ENCODE measurements at places on chromosomes 7 and 10.

GRCh38 chr10:128908499-128908898 lies 558.5 kb upstream of the MGMT start:
- DNase-seq = no peak
- H3K4me3 ChIP-seq = no peak overlapping the region
- H3K27me3 ChIP-seq = no peaks in the 10 kb centered on the region
- no peak overlapping the region for H3K27ac ChIP-seq

- peaks cover 8% of the 10 kb centered on the region for H3K27me3 ChIP-seq
- no peak overlapping the region for H3K27ac ChIP-seq
- DNase-seq = no peak
- peaks cover 29% of the 10 kb centered on the region for H3K4me1 ChIP-seq
- H3K4me3 ChIP-seq = no peak overlapping the region
- no peaks in the 10 kb centered on the region for H3K36me3 ChIP-seq
Observed at GRCh38 chr10:88115407-88115806, 252.0 kb downstream of the PTEN start.

DNA sequence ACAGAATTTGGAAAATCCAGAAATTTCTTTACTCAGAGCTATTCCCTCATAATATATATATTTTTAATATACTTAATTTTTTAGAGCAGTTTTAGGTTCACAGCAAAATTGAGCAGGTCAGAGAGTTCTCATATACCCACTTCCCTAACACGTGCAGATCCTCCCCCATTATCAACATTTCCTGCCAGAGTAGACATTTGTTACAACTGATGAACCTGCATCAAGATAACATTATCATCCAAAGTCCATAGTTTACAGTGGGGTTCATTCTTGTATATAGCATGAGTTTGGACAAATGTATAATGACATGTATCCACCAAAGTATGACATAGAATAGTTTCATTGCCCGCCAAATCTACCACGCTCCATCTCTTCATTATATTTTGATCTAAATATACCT lies 170.0 kb downstream of the PTEN start:
- no peaks in the 10 kb centered on the region for H3K27me3 ChIP-seq
- H3K4me1 ChIP-seq = peaks cover 11% of the 10 kb centered on the region
- DNase-seq = no peak

GRCh38 chr10:76138906-76139305 lies 707.5 kb downstream of the LRMDA start:
- DNase-seq = no peak
- no peak overlapping the region for H3K27ac ChIP-seq
- H3K27me3 ChIP-seq = no peaks in the 10 kb centered on the region

DNA sequence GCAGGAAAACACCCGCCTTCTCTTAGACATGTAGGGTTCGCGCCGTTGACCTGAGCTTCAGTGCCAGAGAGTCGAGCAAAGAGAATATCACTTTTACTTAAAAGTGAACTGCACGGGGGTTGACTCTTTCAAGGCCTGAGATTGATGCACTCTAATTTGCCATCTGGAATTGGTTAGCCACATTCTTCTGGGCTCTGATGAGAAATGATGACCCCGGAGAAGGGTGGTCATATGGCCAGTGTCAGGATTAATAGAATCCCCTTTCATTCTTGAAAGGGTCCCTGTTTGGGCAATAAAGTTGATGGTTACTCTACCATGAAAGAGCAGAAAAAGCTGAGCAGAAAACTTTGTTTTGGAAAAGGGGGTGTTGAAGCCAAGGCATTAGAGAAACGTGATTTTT lies 31.2 kb downstream of the GRK5 start:
- H3K4me3 ChIP-seq = no peak overlapping the region
- peaks cover 41% of the 10 kb centered on the region for H3K4me1 ChIP-seq
- H3K36me3 ChIP-seq = peaks cover 3% of the 10 kb centered on the region
- no peak overlapping the region for H3K27ac ChIP-seq

- H3K27ac ChIP-seq = no peak overlapping the region
- DNase-seq = no peak
- peaks cover 37% of the 10 kb centered on the region for H3K27me3 ChIP-seq
- H3K4me3 ChIP-seq = no peak overlapping the region
- no peaks in the 10 kb centered on the region for H3K36me3 ChIP-seq
- peaks cover 5% of the 10 kb centered on the region for H3K4me1 ChIP-seq
Observed at GRCh38 chr7:47579458-47579857, 2.5 kb downstream of the TNS3 start.

DNA sequence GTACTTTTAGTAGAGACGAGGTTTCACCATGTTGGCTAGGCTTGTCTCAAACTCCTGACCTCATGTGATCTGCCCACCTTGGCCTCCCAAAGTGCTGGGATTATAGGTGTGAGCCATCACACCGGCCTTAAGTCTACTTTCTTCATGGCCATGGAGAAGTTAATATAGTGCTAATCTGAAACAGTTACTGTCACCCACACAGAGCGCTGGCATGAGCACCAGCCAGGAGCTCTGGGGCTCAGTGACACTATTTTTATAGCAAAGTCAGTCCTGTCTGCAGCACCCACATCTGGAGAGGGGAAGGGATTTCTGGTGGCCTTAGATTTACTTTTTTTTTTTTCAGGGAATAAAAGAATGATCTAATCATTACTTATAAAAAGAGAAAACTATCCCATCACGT lies 21.3 kb downstream of the DNAJC12 start:
- H3K4me3 ChIP-seq = no peak overlapping the region
- no peaks in the 10 kb centered on the region for H3K36me3 ChIP-seq
- DNase-seq = no peak
- peaks cover 1% of the 10 kb centered on the region for H3K27me3 ChIP-seq
- no peak overlapping the region for H3K27ac ChIP-seq

DNA sequence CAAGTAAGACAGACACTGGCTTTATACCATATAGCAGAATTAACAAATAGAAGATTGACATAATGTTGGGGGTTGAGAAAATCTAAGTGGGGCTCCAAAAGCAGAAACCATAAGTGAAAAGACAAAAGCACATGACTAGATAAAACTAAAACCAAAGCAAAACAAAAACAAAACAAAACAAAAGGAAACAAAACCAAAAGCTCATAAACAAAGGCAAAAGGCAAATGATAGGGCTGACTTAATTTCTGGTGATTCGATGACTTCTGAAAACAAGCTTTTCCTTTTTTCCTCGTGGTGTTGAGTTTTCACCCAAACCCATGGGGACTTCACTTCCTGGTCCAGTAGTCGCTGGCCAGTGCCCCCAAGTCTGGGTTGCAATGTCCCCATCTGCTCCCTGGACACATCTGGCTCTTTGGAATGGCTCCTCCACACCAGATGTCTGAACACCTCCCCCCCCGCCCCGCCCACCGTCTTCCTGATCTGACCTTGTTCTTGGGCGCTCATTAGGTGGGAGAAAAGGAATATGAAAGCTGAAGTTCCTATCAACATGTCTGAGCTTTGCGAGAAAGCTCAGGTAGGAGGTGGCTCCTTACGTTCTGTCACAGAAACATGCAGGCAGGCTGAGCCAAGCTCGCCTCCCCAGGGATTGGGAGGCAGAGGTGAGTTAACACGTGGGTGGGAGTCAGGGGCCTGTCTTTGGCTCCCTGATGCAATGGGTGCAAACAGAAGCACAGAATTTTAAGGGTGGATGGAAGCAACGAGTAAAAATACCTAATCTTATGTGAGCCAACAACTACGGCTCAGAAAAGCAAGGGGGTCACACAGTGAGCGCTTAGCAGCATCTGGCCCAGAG lies 121.0 kb downstream of the NEURL1 start:
- no peak overlapping the region for H3K27ac ChIP-seq
- no peak for DNase-seq
- H3K36me3 ChIP-seq = peaks cover 5% of the 10 kb centered on the region

- no peaks in the 10 kb centered on the region for H3K36me3 ChIP-seq
- no peak overlapping the region for H3K27ac ChIP-seq
- peaks cover 5% of the 10 kb centered on the region for H3K27me3 ChIP-seq
- DNase-seq = no peak
Observed at GRCh38 chr10:117568334-117568733, 25.8 kb downstream of the EMX2 start.

GRCh38 chr10:86450806-86451603 lies 70.6 kb downstream of the WAPL start:
- peaks cover 81% of the 10 kb centered on the region for H3K36me3 ChIP-seq
- H3K4me3 ChIP-seq = no peak overlapping the region
- H3K4me1 ChIP-seq = peaks cover 21% of the 10 kb centered on the region
- no peak for DNase-seq
- H3K27ac ChIP-seq = no peak overlapping the region
- H3K27me3 ChIP-seq = no peaks in the 10 kb centered on the region

DNA sequence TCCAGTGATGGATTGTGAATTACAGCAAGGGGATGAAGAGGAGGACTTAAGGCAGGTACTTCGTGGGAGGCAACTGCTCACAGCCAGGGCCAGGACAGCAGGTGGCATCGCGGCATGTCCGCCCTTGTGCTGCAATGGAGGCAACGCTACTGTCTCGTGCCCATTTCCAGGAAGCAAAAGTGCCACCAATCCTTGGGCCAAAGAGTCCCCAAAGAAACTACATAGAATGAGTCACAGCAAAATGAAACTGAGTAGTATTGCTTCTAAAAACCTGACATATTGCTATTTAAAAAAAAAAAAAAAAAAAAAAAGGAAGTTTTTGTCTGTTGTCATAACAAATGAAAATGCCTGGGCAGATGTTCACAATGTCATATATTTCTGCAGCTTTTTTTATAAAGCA lies 46.6 kb downstream of the RSU1 start:
- DNase-seq = no peak
- H3K4me3 ChIP-seq = no peak overlapping the region
- no peaks in the 10 kb centered on the region for H3K36me3 ChIP-seq
- no peak overlapping the region for H3K27ac ChIP-seq

DNA sequence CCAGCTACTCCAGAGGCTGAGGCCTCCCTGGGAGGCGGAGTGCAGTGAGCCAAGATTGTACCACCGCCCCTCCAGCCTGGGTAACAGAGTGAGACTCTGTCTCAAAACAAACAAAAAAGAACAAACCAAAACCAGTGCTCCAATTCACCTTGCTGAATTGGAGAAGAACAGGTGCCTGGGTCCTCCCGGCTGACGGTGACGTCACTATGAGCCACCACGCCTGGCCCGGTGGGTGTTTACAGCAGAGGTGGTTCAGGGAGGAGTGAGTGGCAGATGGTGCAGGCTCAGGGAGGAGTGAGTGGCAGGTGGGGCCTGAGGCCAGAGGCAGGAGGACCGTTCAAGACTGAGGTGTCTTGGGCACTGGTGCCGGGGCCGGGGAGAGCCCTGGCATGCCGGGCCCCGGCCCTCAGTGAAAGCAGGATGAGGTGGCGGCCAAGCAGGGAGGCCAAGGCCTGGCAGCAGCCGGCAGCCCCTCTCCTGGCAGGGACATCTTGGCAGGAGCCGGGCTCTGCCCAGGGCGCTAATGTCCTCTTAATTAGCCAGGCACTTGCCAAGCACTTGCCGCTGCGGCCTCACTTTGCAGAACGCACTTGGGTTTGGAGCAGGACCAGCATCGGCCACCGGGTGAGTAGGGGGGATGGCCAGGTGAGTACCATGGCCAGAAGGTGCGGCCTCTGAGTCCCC lies 162.8 kb upstream of the TNRC18 start:
- no peak overlapping the region for H3K4me3 ChIP-seq
- H3K4me1 ChIP-seq = peaks cover 10% of the 10 kb centered on the region
- H3K36me3 ChIP-seq = no peaks in the 10 kb centered on the region
- no peak for DNase-seq
- H3K27me3 ChIP-seq = peaks cover 29% of the 10 kb centered on the region
- H3K27ac ChIP-seq = no peak overlapping the region

- H3K27ac ChIP-seq = no peak overlapping the region
- DNase-seq = no peak
- H3K27me3 ChIP-seq = peaks cover 30% of the 10 kb centered on the region
- H3K36me3 ChIP-seq = no peaks in the 10 kb centered on the region
- no peaks in the 10 kb centered on the region for H3K4me1 ChIP-seq
Observed at GRCh38 chr7:116542618-116543017, 17.8 kb downstream of the CAV1 start.

DNA sequence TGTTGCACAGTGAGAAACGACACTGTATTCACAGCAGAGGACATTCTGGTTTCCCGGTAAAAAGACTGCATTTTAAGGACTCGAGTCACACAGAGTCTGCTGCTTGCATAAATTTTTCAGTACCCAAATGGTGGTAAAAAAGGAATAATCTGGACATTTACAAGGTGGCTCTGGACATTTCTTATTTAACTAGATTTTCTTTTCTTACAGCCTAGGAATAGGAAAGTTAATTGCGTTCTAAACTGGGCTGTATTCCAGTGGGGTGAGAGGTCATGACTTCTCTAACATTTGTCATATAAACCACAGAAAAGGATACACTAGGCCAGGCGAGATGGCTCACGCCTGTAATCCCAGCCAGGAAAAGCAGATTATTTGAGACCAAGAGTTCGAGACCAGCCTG lies 237.5 kb upstream of the KLF6 start:
- DNase-seq = no peak
- peaks cover 3% of the 10 kb centered on the region for H3K27me3 ChIP-seq
- H3K36me3 ChIP-seq = no peaks in the 10 kb centered on the region
- H3K27ac ChIP-seq = no peak overlapping the region
- peaks cover 21% of the 10 kb centered on the region for H3K4me1 ChIP-seq

DNA sequence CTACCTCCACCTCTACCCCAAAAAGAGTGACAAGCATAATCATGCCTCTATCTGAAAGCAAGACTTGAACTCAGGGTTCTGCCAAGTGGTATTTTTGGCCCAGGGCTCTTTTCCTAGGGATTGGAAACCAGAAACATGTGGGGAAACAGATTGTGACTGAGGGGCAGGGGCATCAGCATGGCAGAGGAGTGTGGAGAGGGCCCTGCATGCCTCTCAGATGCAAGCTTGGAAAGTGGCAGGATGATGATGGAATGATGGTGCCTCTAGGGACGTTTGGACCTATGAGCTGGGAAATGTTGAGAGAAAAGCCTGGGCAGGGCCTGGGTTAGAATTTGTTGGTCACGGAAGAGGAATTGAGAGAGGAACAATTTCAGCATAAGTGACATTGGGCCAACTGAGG lies 78.4 kb upstream of the LEP start:
- H3K27ac ChIP-seq = no peak overlapping the region
- DNase-seq = no peak
- peaks cover 69% of the 10 kb centered on the region for H3K27me3 ChIP-seq
- H3K36me3 ChIP-seq = no peaks in the 10 kb centered on the region

GRCh38 chr7:103150192-103150591 lies 1.3 kb upstream of the NAPEPLD start:
- DNase-seq = no peak
- H3K4me3 ChIP-seq = peak overlapping the region; percentile 97
- H3K27me3 ChIP-seq = no peaks in the 10 kb centered on the region
- H3K4me1 ChIP-seq = peaks cover 35% of the 10 kb centered on the region
